ENCODE measurements at places on chromosomes 11 and 22.

- no peak for DNase-seq
Measured at GRCh38 chr11:21353425-21353824, 684.0 kb downstream of the NELL1 start.

DNA sequence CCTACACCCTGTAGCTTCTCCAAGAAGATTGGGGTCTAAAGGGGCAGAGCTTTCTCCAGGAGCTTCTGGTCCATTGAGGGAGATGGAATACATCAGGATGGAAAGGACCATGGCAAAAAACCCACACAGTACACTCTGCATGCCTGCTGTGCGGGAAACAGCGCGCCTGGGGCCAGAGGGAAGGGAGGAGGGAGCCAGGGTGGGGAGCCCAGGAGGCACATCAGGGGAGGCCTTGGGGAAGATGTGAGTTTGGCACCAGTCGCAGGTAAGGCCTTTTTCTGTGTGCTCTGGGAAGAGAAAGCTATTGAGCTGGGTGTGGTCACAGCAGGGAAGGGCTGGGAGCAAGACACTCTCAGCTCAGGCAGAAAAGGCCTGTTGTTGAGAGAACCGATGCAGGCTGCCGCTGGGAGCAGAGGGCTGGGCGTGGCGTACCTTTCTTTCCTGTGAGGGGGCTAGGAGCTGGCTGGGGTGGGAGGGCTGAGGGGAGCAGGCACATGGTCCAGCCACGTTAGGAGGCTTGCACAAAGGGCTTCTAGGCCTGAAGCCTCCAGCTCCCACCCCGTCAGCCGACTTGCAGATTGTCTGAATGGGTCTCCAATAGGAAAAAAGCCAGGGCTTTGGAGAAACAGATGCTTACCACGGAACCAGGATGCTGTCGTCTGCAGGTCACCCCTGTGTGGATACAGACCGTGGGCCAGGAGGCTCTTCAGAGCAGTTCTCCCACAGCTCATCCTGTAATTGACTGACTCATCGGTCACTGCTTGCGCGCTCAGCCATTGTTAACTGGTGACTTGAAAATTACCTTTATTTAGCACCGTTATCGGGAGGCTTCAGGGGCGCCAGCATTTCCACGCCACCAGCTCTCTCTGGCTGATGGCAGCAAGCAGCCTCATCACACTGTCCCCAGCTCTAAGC lies 237.3 kb downstream of the ST3GAL4 start:
- DNase-seq, result no peak

- no peak for DNase-seq
Measured at GRCh38 chr22:27159016-27159415, 501.6 kb downstream of the MIAT start.

DNA sequence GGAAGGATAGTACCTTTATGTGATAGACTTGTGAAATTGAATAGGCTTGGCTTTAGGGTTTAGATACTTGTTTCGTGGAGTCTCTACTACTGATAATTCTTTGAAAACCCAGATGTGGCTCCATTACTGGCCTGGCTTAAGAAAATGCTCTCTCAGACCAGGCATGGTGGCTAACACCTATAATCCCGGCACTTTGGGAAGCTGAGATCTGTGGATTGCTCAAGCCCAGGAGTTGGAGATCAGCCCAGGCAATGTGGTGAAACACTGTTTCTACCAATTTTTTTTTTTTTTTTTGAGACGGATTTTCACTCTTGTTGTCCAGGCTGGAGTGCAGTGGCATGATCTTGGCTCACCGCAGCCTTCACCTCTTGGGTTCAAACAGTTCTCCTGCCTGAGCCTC lies 40.9 kb downstream of the ATG13 start:
- DNase-seq, result no peak

DNA sequence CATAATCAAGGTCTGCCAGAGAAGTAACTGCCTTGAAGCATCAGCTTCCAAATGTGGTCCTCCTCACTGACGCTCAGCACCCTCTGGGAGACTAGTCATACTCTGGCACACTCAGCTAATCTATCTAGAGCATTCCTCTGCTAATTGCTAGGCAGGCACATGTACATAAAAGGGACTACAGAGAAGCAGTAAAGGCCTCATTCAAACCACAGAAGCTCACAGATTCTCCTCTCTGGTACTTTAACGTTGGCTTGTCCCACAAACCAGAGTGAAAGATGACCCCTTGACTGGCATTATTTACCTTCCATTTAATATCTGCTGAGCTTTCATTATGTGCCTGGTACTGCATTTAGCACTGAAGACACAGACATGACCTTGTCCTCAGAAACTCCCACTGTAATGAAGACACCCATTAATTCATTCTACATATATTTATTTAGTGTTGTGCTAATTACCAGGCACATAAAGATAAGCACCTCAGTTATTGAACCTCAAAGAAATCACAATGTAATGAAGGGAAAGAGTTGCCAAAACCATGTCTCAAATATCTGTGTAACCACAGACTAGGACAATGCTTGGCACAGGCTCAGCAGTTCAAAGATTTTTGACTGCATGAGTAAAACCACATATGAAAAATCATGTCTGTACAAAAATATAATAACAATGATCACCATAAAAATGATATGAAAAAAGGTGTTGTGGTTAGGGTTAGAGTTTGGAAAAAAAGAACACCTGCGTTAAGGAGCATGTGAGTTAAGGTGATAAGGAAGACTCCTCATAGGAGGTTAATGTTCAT lies 550.4 kb downstream of the DLG2 start:
- no peak for DNase-seq

- no peak for DNase-seq
Measured at GRCh38 chr11:47415949-47416472, 7.6 kb downstream of the SLC39A13 start.

GRCh38 chr22:18970176-18970947 lies 34.3 kb upstream of the PRODH start:
- DNase-seq, result peak; percentile 56

- DNase-seq, result peak; percentile 70
Measured at GRCh38 chr11:61791737-61792309, 576 bp downstream of the TMEM258 start.

DNA sequence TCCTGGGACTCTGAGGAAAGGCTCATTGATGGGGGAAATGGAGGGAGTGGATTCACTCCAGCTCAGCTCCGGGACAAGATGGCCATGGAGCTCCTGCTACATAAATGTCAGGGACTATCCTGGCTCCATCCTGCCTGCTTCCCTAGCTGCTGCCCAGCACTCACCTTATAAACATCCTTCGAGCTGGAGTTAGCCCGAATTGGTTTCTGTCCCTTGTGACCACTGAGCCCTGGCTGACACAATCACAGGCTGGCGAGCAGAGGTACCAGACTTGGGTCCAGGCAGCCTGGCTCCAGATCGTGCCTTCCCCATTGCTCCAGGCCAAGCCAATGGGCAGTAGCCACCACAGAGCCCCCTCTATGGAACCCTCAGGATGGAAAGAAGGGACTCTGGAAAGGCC lies 77.6 kb downstream of the FDX1 start:
- DNase-seq, result no peak

DNA sequence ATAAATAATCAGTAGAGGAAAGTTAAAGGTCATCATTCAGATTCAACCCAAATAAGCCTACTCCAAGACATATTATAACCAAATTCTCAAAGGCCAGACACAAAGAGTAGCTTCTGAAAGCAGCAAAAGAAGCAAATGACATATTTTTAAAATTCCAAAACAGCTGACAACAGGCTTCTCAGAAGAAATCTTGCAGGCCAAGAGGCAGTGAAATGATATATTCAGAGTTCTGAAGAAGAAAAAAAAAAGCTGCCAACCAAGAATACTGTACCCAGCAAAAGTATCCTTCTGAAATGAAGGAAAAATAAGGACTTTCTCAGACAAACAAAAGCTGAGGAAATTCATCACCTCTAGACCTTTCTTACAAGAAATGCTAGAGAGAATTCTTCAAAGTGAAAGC lies 787.1 kb upstream of the TENM4 start:
- no peak for DNase-seq

- no peak for DNase-seq
Measured at GRCh38 chr11:18408558-18409291, 3.4 kb upstream of the LDHC start.

All from neural crest cell (in vitro differentiated cells).